ENCODE measurements at places on chromosomes 1 and 21.

GRCh38 chr1:3691421-3692204 lies 39.3 kb downstream of the TP73 start:
- DNase-seq, result no peak

- DNase-seq, result no peak
Measured at GRCh38 chr1:204414016-204414415, 2.4 kb upstream of the PPP1R15B start.

DNA sequence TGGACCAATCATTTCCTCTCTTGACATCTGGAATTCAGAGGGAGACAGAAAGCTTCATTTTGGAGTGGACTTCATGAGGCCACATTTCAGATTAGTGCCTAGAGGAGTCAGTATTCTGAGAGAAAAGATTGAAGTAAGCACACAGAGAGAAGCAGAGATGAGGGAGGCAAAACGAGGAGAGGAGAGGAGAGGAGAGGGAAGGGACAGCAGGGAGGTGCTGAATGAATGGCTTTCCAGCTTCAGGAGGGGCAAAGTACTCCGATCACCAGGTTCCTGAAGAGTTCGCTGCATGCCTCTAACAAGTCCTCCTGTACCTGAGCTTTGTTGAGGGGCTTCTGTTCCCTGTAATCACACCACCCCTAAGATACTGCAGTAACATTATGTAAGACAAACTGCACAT lies 76.0 kb downstream of the NRIP1 start:
- DNase-seq, result no peak

DNA sequence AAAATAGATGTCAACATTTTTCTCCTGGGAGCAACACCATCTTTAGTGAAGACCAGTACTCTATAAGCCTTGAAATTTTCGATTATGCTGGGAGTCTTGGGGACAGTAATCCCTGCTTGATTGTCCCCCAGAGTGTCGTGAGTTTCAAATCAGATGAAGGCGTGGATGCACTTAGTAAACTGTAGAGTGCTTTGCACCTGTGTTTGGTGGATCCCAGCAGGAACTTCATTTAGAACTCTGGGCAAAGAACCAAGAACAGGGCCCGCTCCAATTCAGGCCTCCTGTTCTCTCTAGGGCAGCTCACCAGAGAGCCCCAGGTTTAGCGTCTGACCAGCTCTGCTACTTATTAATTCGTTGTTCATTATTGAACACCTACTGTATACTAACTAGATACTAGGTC lies 1.5 kb downstream of the GPX7 start:
- no peak for DNase-seq

GRCh38 chr1:62407398-62408009 lies 29.3 kb upstream of the USP1 start:
- DNase-seq, result peak; percentile 53

- DNase-seq, result no peak
Measured at GRCh38 chr21:42505090-42505726, 8.4 kb upstream of the SLC37A1 start.

GRCh38 chr1:230249695-230250480 lies 176.2 kb downstream of the PGBD5 start:
- no peak for DNase-seq

DNA sequence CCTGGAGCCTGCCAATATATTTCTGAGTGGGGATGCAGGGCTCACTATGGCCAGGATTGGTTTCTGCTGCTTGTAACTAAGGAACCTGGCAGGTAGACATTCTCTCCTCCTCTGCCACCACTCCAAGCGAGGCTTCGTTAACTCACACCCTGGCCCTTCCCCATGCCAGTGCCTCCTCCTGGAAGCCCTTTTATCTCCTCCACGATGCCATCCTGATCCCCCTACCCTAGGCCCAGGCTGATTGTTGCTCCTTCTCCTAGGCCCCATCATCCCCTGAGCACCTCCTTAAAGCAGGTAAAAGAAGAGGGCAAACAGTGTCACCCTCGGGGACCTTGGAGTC lies 118.5 kb downstream of the DMRTB1 start:
- no peak for DNase-seq
